ENCODE measurements at places on chromosomes 5 and 9.

DNA sequence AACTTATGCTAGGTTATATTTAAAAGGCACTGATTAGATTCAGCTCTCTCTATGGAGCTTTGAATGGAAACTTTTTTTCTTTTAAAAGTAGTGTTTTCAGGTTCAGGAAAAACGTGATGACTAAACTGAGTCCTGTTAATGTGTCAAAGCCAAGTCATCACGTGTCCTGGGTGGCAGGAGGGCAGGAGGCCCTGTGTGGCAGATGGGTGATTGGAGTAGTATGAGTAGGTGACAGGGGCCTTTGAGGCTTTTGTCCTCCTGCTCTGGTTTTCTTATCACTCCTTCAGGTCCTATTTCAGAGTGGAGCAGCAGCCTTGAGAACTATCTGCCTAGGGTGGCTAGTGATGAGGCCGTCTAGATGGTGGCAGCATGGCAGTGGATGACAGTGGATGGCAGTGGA lies 17.7 kb upstream of the CARTPT start:
- no peak overlapping the region for H3K4me3 ChIP-seq
- no peaks in the 10 kb centered on the region for H3K36me3 ChIP-seq
- H3K4me1 ChIP-seq: peaks cover 10% of the 10 kb centered on the region
- no peaks in the 10 kb centered on the region for H3K27me3 ChIP-seq
- DNase-seq: no peak

DNA sequence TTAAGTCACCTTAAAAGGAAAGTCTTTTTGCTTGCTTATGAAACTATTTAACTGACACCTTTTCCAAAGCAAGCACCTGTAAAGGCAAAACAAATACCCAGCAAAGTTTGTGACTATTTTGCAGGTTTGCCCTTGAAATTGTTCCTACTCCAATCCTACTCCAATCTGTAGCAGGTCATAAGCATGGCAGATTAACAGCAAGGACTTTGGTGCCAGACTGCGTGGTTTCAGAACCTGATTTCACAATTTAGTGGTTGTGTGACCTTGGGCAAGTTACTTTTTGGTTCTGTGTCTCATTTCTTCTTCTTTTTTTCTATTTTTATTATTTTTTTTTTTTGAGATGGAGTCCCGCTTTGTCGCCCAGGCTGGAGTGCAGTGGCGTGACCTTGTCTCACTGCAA lies 282.1 kb downstream of the RFX3 start:
- no peaks in the 10 kb centered on the region for H3K36me3 ChIP-seq
- peaks cover 15% of the 10 kb centered on the region for H3K4me1 ChIP-seq
- no peak overlapping the region for H3K4me3 ChIP-seq
- no peak overlapping the region for H3K27ac ChIP-seq
- DNase-seq: no peak
- no peaks in the 10 kb centered on the region for H3K27me3 ChIP-seq

GRCh38 chr5:139670369-139671095 lies 22.4 kb downstream of the CXXC5 start:
- H3K36me3 ChIP-seq: no peaks in the 10 kb centered on the region
- H3K4me1 ChIP-seq: peaks cover 36% of the 10 kb centered on the region
- no peaks in the 10 kb centered on the region for H3K27me3 ChIP-seq

DNA sequence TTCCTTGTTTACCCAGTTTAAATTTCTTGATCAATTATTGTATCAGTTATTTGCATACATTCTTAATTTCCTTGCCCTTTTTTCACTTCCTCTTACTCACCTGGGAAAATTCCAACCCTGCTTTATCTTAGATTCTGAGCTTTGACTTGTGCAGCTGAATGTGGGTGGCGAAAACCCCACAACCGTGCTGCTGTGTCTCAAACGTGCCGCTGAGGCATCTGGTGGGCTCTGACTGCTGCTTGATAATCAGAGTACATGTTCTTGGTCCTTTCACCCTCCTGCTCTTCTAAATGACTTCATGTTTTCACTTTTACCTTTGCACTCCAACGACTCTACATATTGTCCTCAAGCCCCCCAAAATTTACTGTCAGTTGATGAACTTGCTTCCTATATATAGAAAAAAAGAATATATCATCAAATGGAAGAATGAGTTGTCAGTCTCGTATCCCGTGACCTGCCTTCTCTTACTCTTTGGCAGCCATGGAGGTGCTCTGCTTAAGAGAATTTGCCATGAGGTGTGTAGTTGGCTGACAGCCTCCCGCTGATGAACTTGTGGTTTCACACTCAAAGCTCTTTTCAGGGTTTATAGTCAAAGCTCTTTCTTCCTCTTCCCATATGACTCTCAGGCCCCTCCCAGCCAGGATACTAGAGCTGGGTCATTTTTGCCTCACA lies 14.0 kb upstream of the JAK2 start:
- no peaks in the 10 kb centered on the region for H3K4me1 ChIP-seq
- no peak for DNase-seq
- no peak overlapping the region for H3K4me3 ChIP-seq
- H3K27ac ChIP-seq: no peak overlapping the region

GRCh38 chr5:849651-850301 lies 1.0 kb downstream of the ZDHHC11 start:
- no peak overlapping the region for H3K4me3 ChIP-seq
- DNase-seq: peak; percentile 51
- no peaks in the 10 kb centered on the region for H3K36me3 ChIP-seq
- H3K27me3 ChIP-seq: no peaks in the 10 kb centered on the region

DNA sequence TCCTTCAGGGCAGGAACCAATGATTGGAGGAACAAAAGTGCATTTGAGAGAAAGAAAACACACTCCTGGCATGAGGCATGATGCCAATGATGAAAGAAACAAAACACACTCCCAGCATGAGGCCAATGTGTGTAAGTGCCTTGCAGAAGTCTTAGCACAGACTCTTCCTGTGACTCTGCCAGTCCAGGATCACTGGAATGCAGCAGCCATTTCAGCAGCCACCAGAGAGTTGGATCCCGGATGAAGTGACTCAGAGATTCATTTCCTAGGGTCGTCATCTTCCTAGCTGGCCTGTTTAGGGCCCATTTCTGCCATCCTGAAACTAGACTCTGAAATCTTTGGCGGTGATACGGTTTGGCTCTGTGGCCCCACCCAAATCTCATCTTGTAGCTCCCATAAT lies 212.5 kb downstream of the CFAP90 start:
- H3K27me3 ChIP-seq: no peaks in the 10 kb centered on the region
- no peak overlapping the region for H3K27ac ChIP-seq
- no peaks in the 10 kb centered on the region for H3K36me3 ChIP-seq

- no peaks in the 10 kb centered on the region for H3K36me3 ChIP-seq
- H3K27me3 ChIP-seq: no peaks in the 10 kb centered on the region
- H3K4me3 ChIP-seq: no peak overlapping the region
- no peak for DNase-seq
Measured at GRCh38 chr9:124208571-124208970, 49.2 kb upstream of the NEK6 start.

- H3K4me3 ChIP-seq: no peak overlapping the region
- no peak for DNase-seq
- H3K4me1 ChIP-seq: no peaks in the 10 kb centered on the region
Measured at GRCh38 chr9:101437806-101438232, 2.2 kb upstream of the ALDOB start.

GRCh38 chr5:149224282-149224681 lies 47.4 kb upstream of the AFAP1L1 start:
- no peak overlapping the region for H3K27ac ChIP-seq
- DNase-seq: no peak

DNA sequence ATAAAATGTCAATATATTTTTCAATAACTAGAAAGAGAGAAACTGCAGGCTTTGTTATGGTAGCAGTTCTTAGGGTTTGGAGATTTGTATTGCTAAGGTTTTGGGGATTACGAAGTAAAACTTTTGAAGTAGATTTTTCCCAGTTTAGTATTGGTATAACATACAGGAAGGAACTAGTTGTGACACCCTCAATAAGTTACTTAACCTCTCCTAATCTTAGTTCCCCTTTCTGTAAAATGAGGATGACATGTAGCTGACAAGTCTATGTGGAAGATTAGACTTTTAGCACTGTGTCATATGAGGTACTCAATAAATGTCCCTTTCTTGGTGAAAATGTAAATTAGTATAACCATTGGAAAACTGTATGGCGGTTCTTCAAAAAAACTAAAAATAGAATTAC lies 73.4 kb upstream of the ATG10 start:
- no peaks in the 10 kb centered on the region for H3K27me3 ChIP-seq
- no peak overlapping the region for H3K27ac ChIP-seq
- H3K36me3 ChIP-seq: no peaks in the 10 kb centered on the region
- no peak for DNase-seq

GRCh38 chr9:130051855-130052254 lies 1.9 kb upstream of the GPR107 start:
- H3K4me1 ChIP-seq: no peaks in the 10 kb centered on the region
- H3K4me3 ChIP-seq: no peak overlapping the region
- H3K27ac ChIP-seq: no peak overlapping the region
- no peaks in the 10 kb centered on the region for H3K36me3 ChIP-seq

- no peak overlapping the region for H3K27ac ChIP-seq
- DNase-seq: no peak
- H3K4me3 ChIP-seq: no peak overlapping the region
- no peaks in the 10 kb centered on the region for H3K27me3 ChIP-seq
- no peaks in the 10 kb centered on the region for H3K36me3 ChIP-seq
Measured at GRCh38 chr5:154575546-154576428, 97.8 kb upstream of the HAND1 start.

DNA sequence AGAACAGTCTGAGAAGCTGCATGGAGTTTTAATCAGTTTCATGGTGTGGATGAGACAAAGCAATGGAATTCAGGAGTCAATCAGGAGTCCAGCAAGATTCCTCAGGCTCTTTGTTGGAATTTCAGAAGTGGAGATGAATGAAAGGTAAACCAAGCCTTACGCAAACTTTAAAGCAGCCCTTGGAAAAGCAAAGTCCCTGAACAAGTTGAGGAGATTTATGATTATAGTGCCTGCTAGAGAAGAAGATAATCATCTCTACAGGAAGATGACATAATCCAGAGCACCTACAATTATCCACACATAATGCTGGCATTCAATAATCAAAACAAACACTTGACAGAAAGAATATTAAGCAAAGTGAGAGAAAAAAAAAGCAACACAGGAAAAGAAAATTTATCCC lies 1380.1 kb upstream of the NUDT12 start:
- H3K4me3 ChIP-seq: no peak overlapping the region
- no peaks in the 10 kb centered on the region for H3K36me3 ChIP-seq
- H3K27ac ChIP-seq: no peak overlapping the region
- DNase-seq: peak; percentile 5

GRCh38 chr9:133347515-133347984 lies 381 bp downstream of the MED22 start:
- no peak overlapping the region for H3K27ac ChIP-seq
- H3K4me3 ChIP-seq: peak overlapping the region; percentile 77
- H3K4me1 ChIP-seq: peaks cover 15% of the 10 kb centered on the region
- DNase-seq: peak; percentile 81

- no peak overlapping the region for H3K4me3 ChIP-seq
- no peaks in the 10 kb centered on the region for H3K27me3 ChIP-seq
- H3K27ac ChIP-seq: no peak overlapping the region
- no peak for DNase-seq
- H3K36me3 ChIP-seq: no peaks in the 10 kb centered on the region
Measured at GRCh38 chr5:108543486-108543885, 161.6 kb upstream of the FBXL17 start.

DNA sequence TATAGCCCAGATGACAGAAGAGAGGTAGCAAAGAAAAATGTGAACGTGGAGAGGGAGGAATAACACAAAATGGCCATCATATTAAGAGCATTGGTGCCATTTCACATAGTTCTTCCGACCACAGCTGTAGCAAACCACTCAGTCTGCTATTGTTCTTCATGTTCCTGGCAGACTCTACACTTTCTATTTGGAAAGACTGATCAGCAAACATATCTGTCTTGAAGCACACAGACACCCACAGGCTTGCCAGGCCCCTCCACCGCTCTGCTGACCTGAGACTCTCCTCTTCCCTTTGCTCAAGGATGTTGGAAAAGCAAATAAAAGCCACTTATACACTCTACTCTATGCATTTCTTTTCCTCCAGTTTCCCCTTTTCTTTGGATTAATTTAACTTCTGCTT lies 298.0 kb downstream of the FBXL7 start:
- H3K4me1 ChIP-seq: peaks cover 13% of the 10 kb centered on the region
- H3K27me3 ChIP-seq: no peaks in the 10 kb centered on the region
- no peak overlapping the region for H3K4me3 ChIP-seq
- no peaks in the 10 kb centered on the region for H3K36me3 ChIP-seq
- H3K27ac ChIP-seq: no peak overlapping the region
- no peak for DNase-seq

- H3K27ac ChIP-seq: no peak overlapping the region
- DNase-seq: no peak
Measured at GRCh38 chr9:110626101-110626829, 42.3 kb upstream of the MUSK start.

GRCh38 chr5:122141751-122142150 lies 12.4 kb downstream of the ZNF474 start:
- peaks cover 11% of the 10 kb centered on the region for H3K4me1 ChIP-seq
- H3K27ac ChIP-seq: no peak overlapping the region
- H3K36me3 ChIP-seq: no peaks in the 10 kb centered on the region
- no peaks in the 10 kb centered on the region for H3K27me3 ChIP-seq
- DNase-seq: no peak

All from neural progenitor cell (in vitro differentiated cells).